ENCODE measurements at places on chromosomes 3 and 15.
A peak's percentile ranks its signal among the peaks of the same experiment; 100 is the strongest.

DNA sequence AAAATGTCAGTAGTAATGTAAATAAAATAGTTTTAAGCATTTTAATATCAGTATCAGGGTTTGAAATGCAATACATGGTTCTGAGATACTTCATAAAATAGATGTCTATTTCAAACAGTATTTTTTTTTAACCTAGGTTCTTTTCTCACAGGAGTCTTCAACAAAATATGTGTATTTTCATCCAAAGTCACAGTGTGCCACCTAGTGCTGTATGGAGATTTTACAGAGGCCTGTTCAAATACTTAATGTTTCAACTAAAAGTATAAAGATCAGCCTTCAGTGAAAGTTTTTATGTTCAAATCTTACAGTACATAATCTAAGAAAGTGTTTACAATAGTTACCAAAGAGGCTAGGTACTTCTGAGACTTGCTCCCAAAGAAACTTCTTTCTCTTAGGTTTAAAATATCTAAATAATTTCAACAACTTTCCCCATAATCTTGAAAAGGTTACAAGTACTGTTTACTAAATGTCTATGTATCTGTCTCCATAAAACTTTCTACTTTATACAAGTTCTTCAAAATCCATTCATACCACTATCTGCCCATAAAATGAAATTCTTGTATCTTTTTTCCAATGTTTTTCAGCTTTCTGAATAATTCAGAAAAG lies 38.3 kb downstream of the SCAPER start:
- DNase-seq = peak; percentile 5

DNA sequence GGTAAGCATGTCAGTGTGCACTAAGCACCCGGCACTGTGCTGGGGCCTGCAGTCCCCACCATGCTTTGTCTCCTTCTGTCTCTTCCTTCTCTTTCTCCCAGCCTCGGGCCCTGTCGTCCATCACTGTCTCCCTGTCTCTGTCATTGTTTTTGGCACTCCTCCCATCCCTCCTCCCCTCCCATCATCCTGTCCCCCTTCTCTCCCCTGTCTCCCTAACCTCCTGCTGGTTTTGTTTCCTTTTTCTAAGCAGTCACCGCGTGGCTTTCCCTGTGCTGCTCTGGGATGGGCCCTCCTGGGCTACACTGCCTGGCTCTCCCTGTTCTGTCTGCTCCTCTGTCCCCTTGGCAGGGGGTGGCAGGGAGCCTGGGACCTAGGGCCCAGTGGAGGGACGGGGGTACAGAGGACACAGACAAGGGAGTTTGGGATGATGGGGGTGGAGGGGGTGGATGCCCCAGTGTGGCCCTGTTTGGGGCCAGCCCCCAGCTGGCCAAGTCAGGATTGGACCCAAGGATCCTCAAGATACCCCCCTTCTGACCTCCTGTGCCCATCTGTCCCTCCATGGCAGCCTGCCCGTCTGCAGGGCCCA lies 5.7 kb downstream of the CHST13 start:
- DNase-seq = no peak

DNA sequence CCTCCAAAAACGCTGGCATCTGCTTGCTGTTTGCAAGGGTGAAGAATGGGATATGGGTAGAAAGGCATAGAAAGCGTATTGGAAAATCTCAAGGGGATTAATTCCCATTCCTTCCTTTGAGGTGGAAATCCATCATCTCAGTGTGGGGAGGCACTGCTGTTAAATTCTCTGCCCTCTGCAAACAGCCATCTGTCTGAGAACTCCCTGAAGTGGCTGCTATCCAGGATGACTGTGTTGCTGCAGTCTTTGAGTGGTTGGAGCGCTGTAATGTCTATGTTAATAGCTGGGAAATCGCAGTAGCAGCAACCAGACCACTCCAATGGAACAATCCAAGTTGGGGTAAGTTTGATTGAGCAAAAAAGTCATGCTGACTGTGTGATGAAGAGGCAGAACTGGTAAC lies 625.9 kb downstream of the NLGN1 start:
- DNase-seq = no peak

DNA sequence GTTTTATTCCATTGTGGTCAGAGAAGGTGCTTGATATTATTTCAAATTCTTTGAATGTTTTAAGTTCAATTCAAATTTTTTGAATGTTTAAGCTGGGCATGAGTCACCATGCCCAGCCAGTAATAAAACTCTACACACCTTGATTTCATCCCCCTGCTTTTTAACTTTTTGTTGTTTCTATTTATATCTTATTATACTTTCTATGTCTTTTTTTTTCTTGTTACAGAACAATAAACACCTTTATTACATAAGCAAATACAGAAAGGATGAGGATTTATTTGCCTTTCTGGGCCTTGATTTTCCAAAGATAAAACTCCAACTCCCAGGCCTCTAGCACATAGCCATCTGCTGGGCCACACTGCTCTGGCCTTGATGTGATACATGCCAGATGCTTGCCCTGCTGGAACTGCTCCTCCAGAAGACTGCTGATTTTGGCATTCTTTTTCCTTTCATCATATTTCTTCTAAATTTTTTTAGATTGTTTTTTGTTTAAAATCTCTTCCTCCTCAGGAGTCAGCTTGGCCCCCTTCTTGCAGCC lies 14.0 kb downstream of the DNAH12 start:
- DNase-seq = no peak

- no peak for DNase-seq
Observed at GRCh38 chr15:66726386-66726785, 24.4 kb downstream of the SMAD6 start.

- no peak for DNase-seq
Observed at GRCh38 chr3:168186293-168186983, 90.7 kb upstream of the GOLIM4 start.

DNA sequence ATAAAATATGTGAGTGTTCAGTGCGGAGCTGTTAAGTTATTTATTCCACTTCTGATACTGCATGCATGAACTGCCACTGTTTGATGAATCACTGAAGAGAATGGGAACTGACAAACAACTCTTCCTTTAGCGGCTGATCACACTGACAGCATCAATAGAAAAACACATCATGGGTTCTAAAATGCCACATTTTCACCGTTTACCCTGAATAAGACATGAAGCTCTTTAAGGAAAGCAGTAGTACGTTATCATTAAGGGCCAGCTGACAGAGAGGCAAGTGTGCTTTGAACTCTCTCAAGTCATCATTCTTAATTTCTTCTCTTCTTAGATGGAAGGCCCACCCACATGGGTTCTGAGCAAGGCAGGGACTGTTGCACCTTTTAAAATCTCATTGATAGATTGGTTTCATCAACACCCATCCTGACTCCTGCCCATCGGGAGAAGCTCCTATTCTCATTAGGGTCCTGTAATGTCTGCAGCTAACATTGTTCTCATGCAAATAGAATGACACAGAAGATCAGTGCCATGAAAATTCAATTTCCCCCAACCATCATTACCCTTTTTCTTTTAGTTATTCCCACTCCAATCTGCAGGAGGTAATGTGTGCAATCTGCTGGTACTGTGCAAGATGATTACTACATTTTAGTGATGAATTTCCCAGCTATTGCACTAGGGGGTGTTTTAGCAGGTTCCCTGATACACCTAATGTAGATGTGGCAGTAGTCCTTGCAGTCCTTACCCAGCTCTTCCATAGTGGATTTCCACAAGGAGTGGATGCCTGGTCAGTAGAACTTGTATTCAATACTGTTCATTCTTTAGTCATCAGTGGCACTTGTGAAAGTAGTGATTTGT lies 119.1 kb downstream of the ROBO2 start:
- DNase-seq = no peak

DNA sequence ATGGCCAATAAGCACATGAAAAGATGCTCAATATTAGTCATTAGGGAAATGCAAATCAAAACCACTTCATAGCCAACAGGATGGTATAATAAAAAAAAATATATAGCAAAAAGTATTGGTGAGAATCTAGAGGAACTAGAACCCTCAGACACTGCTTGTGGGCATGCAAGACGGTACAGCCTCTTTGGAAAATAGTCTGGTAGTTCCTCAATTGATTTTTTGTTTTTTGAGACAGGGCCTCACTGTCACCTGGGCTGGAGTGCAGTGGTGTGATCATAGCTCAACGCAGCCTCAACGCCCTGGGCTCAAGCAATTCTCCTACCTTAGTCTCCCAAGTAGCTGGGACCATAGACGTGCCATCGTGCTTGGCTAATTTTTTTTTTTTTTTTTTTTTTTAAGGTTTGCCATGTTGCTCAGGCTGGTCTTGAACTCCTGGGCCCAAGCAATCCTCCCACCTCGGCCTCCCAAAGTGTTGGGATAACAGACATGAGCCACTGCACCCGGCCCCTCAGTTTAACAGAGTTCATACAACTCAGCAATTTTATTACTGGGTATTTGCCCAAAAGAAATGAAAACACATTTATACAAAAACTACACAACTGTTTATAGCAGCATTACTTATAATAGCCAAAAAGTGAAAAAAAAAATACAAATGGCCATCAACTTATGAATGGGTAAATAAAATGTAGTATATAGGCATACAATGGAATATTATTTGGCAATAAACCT lies 5.1 kb downstream of the PRC1 start:
- DNase-seq = no peak

- no peak for DNase-seq
Observed at GRCh38 chr15:64014995-64015394, 31.3 kb downstream of the DAPK2 start.

GRCh38 chr3:171242951-171243350 lies 216.4 kb upstream of the SLC2A2 start:
- no peak for DNase-seq

- no peak for DNase-seq
Observed at GRCh38 chr3:118593277-118593670, 441.4 kb downstream of the IGSF11 start.

- no peak for DNase-seq
Observed at GRCh38 chr3:156216216-156216615, 95.8 kb downstream of the KCNAB1 start.

DNA sequence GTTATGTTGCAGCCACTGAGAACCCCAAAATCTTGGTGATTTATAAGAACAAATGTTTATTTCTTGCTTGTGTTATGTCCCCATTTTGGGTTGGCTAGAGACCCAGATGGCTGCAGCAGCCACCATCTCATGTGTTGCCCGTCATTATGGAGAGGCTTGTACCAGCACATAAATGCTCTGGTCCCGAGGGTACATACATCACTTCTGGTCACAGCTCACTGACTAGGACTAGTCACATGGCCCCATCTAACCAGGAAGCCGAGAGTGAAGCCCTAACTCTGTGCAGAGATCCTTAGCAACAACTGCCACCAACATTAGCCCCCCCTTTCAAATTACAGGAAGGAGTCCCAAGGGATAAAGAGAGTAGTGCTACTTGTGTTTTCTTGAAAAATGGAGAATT lies 25.5 kb upstream of the HACD2 start:
- DNase-seq = no peak

All from mammary epithelial cell (primary cell).